HT1080 (cell line): ENCODE measurements at places on chromosomes 16 and 17.

- DNase-seq: no peak
Observed at GRCh38 chr17:61460796-61461585, 8.8 kb downstream of the TBX4 start.

GRCh38 chr16:65342231-65342866, 220.5 kb upstream of the CDH11 start:
- peak; percentile 6 for DNase-seq

DNA sequence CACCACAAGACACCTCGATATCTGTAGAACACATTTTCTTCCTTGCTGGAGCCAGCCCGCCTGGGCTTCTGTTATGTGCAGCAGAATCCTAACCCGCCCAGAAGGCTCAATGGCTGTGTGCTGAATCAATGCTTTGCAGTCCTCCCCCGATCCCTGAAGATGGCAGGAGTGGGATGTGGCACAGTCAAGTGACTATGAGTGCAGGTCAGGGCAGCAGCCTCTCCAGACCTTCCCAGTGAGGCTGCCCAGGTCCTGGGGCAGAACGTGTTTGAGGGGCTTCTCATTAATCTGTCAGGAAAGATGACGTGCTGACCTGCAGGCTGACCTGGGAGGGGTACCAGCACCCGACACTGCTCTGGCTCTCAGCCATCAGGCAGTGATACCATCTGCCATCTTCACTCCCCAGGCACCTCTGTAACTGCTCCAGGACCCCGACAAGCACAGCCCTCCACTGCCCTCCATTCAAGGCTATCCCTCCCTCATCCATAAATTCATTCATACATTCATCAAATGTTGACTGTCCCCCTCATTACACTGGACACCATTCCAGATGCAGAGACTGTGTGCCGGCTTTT, 35.2 kb downstream of the LRRC75A start:
- no peak for DNase-seq

DNA sequence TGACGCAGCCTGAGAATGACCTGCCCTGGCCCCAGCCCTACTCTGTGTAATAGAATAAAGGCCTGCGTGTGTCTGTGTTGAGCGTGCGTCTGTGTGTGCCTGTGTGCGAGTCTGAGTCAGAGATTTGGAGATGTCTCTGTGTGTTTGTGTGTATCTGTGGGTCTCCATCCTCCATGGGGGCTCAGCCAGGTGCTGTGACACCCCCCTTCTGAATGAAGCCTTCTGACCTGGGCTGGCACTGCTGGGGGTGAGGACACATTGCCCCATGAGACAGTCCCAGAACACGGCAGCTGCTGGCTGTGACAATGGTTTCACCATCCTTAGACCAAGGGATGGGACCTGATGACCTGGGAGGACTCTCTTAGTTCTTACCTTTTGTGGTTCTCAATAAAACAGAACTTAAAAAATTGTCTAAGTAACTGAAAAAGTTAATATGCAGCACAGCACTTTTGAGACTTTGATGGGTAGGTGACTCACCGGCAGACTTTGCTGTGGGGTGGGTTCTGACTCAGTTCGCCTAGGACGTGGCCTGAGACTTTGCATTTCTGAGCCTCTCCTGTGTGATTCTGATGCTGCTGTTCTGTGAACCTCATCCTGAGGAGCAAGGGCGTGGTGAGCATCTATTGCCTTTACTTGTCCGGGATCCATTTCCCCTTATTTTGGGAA, 5.7 kb downstream of the LAT start:
- DNase-seq: peak; percentile 66

DNA sequence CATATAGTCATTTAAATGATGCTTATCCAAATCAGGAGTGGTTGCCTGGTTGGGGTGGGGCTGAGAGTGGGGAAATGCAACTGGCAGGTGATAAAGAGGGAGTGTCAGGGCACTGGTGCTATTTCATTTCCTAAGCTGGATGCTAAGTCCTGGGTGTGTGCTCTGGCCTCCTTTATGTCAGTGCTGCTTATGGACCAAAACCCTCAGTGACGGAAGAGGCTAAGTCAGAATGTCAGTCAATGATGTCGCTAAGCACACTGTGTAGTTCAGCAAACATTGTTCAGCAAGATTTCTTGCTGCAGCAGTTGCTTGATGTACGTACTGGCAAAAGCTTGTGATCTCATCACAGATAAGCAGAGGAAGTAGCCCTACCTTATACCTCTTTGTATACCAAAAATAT, 16.4 kb upstream of the FLCN start:
- no peak for DNase-seq

DNA sequence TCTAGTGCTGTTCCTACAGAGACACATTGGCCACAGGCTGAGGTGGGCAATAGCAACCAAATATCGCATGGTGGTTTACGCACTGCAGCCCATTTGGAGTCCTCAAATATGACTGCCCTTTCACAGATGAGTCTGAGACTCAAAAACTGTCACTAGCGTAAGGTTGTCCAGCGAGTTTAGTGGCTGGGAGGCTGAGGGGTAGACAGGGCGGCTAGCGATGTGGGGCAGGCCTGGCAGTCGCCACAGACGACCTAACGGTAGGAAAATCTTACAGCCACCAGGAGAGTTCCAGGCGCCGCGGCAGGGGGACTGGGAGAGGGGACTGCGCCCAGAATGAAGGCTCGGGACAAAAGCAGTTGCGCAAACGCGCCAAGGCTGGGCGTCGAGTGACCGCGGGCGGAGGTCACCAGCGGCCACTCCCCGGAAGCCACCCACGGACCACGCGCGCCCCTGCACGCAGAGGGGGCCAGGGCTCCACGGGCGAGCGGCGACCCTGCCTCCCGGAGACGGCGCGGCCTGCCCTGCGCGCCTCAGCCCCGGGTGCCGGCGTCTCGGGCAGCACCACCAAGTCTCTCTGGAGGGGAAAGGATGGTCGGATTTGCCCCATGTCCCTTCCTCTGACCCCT, 699 bp upstream of the MAP1LC3B start:
- DNase-seq: no peak

GRCh38 chr16:85699628-85700027, 10.9 kb upstream of the GINS2 start:
- peak; percentile 75 for DNase-seq
